ENCODE measurements at places on chromosomes 2 and 18.

DNA sequence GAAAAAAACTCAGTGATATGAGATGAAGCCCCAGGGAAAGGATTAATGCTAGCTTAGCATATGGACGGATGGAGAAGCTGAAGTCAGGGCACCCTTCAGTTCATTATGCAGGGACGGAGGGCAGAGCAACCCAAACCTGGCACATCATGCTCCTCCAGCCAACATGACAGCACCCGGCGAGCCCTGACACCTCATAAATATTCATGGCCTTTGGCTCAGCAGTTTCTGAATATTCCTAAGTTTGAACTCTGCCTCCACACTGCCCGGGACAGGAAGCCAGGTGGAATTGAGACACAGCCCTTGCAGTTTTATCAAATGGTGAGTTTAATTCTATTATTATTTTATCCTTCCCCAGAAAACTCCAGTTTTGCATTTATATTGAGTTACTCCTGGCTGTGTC is 87.3 kb upstream of the SH3BP4 start:
- ATAC-seq = no peak

DNA sequence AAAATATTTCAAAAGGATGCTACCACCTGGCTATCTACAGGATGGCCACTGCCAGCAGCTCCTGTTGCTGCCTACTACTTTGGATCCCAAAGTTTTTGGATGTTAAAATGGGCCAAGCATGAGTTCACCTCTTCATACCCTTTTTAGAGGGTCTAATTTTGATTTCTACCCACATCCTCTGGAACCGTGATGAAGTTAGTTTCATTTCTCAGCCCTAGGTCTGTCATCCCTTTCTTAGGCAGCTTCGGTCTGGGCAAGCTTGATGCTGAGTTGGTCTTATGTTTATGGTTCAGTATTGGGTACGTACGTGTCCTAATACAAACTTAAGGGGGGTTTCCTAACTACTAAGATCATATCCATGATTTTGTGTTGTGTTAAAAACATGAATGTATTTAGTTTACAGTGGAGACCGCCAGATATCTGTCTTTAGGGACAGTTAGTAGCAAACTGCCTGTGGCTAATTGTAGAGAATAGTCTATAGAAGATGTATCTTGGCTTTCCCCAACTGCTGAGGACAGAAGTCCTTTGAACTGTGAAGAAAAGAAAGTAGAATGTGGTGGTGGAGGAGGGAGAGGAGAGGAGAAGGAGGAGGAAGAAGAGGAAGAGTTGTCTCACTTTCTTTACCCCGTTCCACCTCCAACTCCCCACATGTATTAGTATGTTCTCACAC is 184.9 kb downstream of the UBE2E3 start:
- ATAC-seq = no peak

GRCh38 chr2:143524559-143525401 is 395.6 kb downstream of the ARHGAP15 start:
- ATAC-seq = no peak

- no peak for ATAC-seq
These were observed 684.3 kb downstream of the KCNJ3 start for GRCh38 chr2:155382776-155383175.

DNA sequence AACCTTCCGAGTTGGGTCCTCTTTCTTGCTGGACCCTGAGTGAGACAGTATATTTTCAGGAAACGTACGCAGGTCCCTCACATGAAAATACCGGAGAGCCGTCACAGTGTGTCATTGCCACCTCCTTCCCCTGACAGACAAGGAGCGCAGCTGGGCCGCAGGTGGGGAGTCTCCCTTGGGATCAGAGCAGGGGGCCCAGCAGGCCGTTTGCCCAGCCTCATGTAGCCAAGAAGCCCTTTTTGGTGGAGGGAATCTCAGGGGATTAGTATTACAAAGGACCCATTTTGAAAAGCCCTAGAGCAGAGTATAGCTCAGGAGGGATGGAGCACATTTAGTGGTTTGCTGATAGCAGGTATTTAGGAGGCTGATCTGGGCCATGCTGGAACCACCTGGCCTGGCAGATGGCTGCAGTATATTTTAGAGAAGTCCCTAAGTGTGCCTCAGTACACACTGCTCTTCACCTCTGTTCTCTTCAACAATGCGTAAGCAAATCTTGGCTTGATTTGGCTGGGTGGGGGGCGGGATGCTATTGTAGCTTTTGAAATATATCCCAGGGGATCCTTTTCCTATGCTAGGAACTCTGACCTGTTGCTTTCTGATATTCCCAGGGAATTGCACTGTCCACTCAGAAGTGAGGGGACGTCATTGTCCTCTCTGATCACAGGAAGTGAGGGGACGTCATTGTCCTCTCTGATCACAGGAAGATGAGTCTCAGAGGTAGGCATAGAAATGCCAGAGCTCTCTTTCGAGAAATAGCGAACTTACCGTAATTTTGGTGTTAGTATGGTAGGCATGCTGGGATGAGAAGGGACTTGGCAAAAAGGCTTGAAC is 171.9 kb downstream of the HRH4 start:
- no peak for ATAC-seq

GRCh38 chr2:203463266-203463678 is 71.8 kb downstream of the RAPH1 start:
- no peak for ATAC-seq

DNA sequence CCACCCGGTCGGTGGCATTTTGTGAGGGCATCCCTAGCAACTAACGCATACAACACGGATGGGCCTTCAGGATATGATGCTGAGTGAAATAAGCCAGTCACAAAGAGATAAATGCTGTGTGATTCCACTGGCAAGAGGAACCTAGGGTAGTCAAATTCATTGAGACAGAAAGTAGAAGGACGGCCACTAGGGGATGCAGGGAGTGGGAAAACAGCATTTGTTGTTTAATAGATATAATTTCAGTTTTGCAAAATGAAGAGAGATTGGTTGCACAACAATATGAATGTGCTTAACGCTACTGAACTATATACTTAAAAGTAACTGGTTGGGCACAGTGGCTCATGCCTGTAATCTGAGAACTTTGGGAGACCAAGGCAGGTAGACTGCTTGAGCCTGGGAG is 112.9 kb downstream of the AFF3 start:
- ATAC-seq = no peak

DNA sequence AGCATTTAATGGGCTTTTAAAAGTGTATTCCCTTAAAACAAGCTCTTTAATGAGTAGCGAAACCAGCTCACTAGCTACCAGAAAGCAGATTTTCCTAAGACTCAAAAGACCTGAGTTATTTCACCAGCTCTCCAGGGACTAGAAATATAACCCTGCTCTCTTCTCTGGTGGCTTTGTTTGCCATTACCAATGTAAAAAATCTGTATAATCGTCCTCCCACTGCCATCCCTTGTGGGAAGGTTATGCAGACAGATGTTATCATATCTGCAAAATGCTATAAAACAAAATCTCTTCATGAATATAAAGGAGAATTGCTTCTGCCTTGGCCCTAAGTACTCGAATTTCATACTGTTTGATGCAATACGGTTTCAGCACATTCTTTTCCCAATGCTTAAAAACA is 335.2 kb downstream of the NUP35 start:
- ATAC-seq = no peak

- ATAC-seq = no peak
These were observed 227.5 kb downstream of the C1D start for GRCh38 chr2:67835266-67835665.

- ATAC-seq = no peak
These were observed 261.9 kb upstream of the EPHA4 start for GRCh38 chr2:221833966-221834365.

- ATAC-seq = no peak
These were observed 40.7 kb downstream of the PKP4 start for GRCh38 chr2:158497486-158497885.

GRCh38 chr18:75530566-75531211 is 103.2 kb upstream of the SMIM21 start:
- ATAC-seq = no peak
